Cerebellar nuclear complex (tissue), 1 donor: ENCODE measurements at places on chromosomes 7 and 10.

DNA sequence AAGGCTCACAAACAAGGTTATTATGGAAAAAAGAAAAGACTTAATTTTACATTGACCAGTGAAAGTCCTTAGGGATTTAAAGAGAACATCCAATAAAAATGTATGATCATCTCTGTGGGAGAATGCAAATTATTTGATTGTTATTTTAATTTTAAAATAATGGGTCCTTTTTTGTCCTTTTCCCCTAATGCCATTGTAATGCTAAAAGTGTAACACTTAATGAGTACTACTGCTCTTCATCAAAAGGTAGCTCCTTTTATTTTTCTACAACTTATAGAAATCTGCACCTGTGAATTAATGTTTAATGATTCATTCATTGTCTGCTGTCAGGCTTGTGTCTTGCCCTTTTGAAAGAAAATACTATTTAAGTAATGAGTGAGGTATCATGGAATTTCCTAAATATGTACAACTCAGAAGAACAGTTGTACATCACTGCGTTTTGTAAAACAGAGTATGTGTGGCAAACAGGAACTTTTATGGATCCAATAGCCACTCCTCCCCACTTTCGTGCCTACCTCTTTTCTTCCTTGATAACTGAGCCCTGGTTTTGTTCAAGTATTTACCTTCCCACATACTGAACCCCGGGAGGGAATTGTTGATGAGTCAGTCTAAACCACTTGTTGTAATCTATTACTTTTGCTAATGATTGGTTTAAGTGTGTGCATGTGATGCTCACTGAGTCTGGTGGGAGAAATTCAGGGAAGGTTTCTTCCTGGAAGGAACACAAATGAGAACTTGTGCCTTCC, 19.9 kb upstream of the TRUB1 start:
- DNase-seq: no peak

GRCh38 chr10:29253690-29254029, 35.2 kb upstream of the LYZL1 start:
- DNase-seq: no peak

DNA sequence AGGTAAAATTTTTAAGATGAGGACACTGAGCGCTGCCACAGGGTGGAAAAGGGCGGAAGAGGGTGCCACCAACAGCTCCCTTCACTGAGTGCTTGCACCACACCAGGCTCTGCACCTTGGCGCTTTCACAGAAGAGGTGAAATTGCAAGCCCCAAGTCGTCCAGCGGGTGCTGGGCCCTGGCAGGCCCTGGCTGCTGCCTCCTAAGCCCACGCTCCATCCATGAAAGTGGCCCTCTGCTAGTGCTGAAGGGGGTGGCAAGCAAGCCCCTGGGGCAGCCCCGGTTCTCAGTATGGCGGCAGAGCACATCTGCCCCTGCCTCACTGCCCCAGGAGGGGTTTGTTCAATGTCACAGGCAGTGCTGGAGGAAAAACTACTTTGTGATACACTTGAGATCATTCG, 95.1 kb downstream of the SLIT1 start:
- no peak for DNase-seq

GRCh38 chr10:30813872-30814481, 184.4 kb upstream of the LYZL2 start:
- no peak for DNase-seq

- DNase-seq: no peak
These were observed 4.2 kb downstream of the FGFR2 start for GRCh38 chr10:121594076-121594475.

GRCh38 chr7:27164367-27165088, 809 bp downstream of the HOXA9 start:
- no peak for DNase-seq

DNA sequence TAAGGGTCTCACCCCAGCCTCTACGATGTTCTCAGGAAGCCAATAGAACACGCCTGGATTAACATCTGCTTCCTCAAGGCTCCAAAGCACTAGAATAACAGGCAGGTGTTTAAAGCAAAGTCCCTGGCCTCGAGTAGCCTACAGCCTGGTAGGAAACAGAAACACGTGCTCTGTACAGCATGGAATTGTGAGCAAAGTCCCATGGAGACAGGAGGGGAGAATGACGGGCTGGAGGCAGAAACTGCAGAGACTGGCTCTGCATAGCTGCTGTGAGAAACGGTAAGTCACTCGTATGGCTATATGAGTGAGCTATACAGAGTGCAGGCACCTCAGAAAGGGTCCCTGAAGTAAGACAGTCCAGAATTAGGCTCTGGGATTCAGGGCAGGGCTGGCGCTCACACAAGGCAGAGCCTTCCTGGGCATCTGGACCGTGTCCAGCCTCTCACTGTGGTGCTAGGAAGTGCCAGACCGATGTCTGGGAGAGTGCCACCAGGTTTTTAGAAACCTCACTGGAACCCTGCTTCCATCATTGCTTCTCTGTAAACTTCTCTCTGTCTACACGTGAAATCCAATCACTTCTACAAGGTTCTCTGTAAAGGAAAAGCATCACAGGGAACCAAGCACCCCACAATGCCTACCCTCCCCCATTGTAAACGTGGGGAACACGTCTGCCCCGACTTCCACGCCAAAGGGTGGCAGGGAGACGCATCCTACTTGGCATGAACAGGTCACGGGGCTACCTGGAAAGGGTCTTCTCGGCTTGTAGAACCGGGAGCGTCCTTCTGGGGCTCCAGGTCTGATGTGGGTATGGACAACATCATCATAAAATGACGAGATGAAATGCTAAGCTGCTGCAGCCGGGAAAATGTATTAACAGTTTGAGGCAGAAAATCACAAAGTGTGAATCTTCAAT, 38.8 kb upstream of the SHH start:
- no peak for DNase-seq

- no peak for DNase-seq
These were observed 69.7 kb upstream of the CAMK2B start for GRCh38 chr7:44395067-44395466.

GRCh38 chr7:155001756-155002410, 1.0 kb downstream of the PAXIP1 start:
- no peak for DNase-seq
